ENCODE measurements at places on chromosomes 6 and 20.

DNA sequence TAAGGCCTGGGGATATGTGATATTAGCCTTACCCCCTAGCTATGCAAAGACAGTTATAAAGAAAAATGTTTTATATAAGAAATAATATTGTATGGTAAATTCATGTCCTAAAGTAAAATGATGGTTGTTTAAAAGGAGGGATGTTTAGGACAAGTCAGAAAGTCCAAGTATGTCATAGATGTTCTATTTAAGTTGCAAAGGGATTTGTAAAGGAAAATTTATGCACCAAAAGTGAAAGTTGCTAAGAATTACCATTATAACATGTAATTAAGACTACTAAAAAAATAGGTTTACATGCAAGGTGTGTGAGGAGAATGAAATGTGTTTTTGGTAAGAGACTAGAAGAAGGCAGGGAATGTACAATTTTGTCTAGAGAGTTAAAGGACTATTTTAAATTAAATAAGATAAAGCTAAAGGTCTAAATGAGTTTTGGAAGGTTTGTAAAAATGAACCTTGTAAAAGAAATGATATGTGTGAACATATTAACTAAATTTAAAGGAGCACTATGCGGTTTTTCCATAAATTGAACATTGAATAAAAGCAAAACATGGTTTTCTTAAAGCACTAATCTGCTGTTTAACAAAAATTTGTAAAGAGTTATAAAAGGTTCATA is 22.7 kb upstream of the GOPC start:
- DNase-seq: no peak

- DNase-seq: no peak
Observed at GRCh38 chr20:39206899-39207564, 244.9 kb downstream of the DHX35 start.

GRCh38 chr20:18589941-18590674 is 2.3 kb downstream of the DTD1 start:
- no peak for DNase-seq

- DNase-seq: no peak
Observed at GRCh38 chr6:146111881-146112450, 83.1 kb downstream of the GRM1 start.

- DNase-seq: no peak
Observed at GRCh38 chr6:159395609-159396008, 226.4 kb downstream of the FNDC1 start.

- no peak for DNase-seq
Observed at GRCh38 chr6:159169557-159170332, 545 bp downstream of the FNDC1 start.

- DNase-seq: no peak
Observed at GRCh38 chr6:104477569-104477968, 382.1 kb downstream of the HACE1 start.

GRCh38 chr6:147651249-147652063 is 143.0 kb downstream of the SAMD5 start:
- no peak for DNase-seq
